ENCODE measurements at places on chromosomes 4 and X. TPM values are rescaled to one million over a fixed set of nuclear protein-coding genes. Genes with fewer than 3 reads are reported as not detected.

NPNT gene
- total RNA-seq: 95.3 TPM

STATH gene
- not detected for total RNA-seq

INPP4B gene
- 29.4 TPM for total RNA-seq

WDR19 gene
- 58.1 TPM for total RNA-seq

MAB21L2 gene
- total RNA-seq: 12.4 TPM

Measured in spinal cord (tissue), 10 donors.